Natural killer cell (primary cell): ENCODE measurements at places on chromosomes 2 and 18. TPM values are rescaled to one million over a fixed set of nuclear protein-coding genes. Genes with fewer than 3 reads are reported as not detected.

The MAP2 gene
- total RNA-seq: not detected

GRCh38 chr2:79935771-79936657 lies 368.5 kb downstream of the LRRTM1 start:
- DNase-seq: no peak

The LYPD6 gene
- not detected for total RNA-seq

- DNase-seq: peak; percentile 83
Observed at GRCh38 chr2:157418239-157418641, 25.6 kb downstream of the CYTIP start.

The RRM2 gene
- 18.5 TPM for total RNA-seq

The ACADL gene
- not detected for total RNA-seq

- no peak for DNase-seq
Observed at GRCh38 chr18:7677424-7677823, 110.3 kb downstream of the PTPRM start.

The SERPINB3 gene
- total RNA-seq: not detected

The SLC23A3 gene
- total RNA-seq: 0.48 TPM

DNA sequence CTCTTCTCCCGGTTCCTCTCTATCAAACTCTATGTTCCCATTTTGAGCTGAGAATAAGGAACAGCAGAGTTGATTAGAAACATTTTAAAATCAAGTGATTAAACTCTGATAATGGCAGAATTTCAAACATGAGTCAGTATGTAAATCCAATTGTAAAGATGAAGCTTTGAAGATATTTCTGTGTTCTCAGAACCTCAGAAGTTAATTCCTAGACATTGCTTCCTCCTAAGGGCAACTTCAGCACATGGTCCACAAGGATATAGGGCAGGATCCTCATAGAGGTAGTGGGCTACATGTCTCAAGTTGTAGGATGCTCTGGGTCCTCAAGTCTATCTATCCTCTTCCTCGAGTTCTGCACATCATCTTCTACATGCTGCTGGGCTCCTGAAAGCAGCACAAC lies 46.3 kb downstream of the QPCT start:
- DNase-seq: no peak

GRCh38 chr2:232389327-232389726 lies 10.8 kb downstream of the ALPP start:
- no peak for DNase-seq

GRCh38 chr2:29401994-29402393 lies 286.8 kb downstream of the CLIP4 start:
- no peak for DNase-seq
